ENCODE measurements at places on chromosomes 12 and 14.

DNA sequence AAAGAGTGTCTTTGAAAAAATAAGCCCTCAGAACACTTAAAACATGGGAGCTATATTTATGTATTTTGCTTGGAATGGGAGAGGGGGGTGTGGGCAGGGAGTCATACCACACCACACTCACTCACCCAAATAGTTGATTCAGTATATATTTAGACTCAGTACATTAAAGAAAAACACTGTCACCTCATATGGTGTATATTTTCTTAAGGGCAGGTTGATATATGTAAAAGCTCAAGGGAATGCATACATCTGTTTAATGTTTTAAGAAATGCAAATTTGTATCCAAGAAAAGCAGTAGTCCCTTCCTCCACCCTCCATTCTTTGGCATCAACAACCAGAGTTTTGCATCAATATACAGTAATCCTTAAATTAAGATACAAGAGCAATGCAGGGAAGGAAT lies 1.4 kb downstream of the NFYB start:
- no peak for DNase-seq

GRCh38 chr12:5267603-5268423 lies 164.1 kb upstream of the NTF3 start:
- no peak for DNase-seq

- no peak for DNase-seq
These were observed 13.3 kb upstream of the TCP11L2 start for GRCh38 chr12:106289196-106289681.

DNA sequence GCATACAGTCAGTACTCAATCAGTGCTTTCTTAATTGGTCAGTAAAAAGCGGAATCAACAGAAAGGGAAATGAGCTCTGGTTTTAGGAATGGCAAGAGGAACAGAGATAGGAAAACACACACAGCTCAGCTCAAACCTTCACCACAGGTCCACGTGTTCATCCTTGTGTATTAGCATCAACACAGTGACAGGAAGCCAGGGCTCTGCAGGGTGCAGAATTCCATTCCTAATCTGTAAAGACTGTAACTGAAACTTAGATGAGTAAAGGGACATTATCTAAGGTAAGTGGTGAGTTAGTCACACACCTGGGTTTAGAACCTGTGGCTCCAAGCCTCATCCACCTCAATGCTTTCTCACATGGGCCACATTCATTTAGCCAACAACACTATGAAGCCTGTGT lies 1242.2 kb upstream of the TMEM132C start:
- no peak for DNase-seq

DNA sequence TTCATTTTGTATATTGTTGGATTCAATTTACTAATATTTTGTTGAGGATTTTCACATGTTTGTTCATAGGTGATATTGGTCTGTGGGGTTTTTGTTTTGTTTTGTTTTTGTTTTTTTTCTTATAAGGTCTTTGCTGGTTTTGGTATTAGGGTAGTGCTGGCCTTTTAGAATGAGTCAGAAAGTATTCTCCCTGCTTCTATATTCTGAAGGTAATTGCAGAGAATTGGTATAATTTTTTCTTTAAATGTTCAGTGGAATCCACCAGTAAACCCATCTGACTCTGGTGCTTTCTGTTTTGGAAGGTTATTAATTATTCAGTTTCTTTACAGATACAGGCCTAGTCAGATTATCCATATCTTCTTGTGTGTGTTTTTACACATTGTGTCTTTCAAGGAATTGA lies 8.9 kb downstream of the TOGARAM1 start:
- no peak for DNase-seq

GRCh38 chr12:47577206-47577989 lies 128.4 kb downstream of the RPAP3 start:
- no peak for DNase-seq

DNA sequence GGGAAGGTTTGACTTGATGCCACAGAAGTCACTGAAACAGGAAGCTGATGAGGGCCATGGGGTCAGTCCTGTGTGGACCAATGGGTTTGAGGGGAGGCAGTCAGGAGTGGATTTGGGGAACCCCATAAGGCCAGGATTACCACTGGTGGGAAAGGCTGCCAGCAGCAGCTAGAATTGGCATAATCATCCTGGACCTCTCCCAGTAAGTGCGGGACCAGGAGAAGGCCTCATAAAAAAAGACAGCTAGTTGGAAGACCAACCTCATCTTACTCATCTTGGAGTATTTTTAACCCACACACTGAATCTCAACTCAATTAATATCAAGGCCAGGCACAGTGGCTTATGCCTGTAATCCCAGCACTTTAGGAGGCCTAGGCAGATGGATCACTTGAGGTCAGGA lies 22.7 kb downstream of the TBX3 start:
- DNase-seq: no peak

- no peak for DNase-seq
These were observed 47.2 kb upstream of the KITLG start for GRCh38 chr12:88627501-88627900.

DNA sequence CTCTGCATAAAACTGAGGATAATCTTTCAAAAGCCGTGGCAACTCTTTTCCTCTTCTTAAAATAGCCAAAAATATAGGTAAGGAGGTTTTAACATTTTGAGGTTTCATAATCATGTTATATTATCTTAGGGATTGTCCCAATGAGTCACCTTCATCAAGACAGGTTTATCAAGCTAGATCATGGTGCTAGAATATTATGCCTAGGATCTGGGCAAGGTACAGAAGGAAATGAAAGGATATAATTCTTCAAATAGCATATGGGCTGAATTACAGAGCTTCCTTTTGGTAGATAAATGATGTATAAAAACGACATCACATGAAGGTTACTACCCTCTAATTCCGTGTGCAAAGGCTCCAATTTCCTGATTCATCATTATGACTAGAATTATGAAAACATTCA lies 28.6 kb upstream of the TBC1D15 start:
- no peak for DNase-seq

DNA sequence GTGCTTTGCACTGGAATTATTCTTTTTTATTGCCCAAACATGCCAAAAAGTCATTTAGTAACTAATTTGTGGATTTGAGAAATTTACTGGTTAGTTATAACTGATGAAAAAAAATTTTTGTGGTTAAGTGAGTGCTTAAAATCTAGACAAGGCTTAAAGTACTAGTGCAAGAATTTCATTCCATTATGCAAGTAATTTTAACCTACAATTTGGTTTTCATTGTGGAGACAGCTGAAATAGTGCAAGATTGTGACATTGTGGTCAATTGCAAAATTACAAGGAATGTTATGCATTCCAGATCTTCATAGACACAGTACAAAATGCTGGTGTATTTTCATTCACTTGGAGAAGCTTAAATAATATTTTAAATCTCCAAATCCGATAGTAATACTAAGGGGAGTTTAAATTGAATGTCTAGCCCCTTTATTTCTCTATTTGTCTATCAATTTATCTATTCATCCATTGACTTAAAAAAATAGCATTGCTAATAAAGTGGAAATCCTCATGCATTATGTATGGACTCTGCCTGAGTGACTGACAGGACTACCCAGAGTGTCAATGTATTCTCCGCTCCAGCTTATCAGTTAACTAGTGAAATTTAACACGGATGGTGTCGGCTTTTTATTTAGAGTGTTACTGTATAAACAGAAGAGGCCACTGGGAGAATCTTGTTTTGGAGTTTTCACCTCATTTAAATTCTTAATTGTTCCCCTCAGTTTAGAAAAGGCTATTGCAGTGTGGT lies 125.9 kb downstream of the ALX1 start:
- DNase-seq: no peak

DNA sequence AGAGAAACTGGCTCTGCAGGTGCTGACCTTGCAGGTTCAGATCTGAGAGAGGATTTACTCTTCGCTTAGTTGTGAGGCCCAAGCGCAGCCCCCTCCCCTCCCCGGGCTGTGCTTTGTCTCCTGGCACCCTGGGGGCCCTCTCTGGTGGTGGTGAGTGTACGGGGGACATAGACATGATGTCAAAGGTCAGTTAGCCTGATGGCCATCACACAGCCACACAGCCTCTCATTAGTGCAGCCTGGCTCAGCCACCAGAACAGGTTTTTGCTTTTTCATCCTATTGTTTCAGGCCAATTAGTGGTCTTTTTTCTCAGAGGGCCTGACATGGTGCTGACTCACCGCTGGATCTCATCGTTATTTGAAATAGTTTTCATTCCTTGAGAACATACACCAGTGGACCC lies 437.9 kb downstream of the AACS start:
- no peak for DNase-seq

- DNase-seq: no peak
These were observed 458.8 kb downstream of the TMEM117 start for GRCh38 chr12:44294649-44295048.

DNA sequence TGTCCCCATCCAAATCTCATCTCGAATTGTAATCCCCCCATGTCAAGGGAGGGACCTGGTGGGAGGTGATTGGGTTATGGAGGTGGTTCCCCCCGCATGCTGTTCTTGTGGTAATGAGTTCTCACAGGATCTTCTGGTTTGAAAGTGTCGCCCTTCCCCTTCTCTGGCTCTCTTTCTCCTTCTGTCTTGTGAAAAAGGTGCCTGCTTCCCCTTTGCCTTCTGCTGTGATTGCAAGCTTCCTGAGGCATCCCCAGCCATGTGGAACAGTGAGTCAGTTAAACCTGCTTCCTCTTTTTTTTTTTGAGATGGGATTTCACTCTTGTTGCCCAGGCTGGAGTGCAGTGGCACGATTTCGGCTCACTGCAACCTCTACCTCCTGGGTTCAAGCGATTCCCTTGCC lies 104.0 kb downstream of the CCDC91 start:
- DNase-seq: no peak

GRCh38 chr14:23327947-23328744 lies 6.9 kb downstream of the PABPN1 start:
- peak; percentile 50 for DNase-seq

DNA sequence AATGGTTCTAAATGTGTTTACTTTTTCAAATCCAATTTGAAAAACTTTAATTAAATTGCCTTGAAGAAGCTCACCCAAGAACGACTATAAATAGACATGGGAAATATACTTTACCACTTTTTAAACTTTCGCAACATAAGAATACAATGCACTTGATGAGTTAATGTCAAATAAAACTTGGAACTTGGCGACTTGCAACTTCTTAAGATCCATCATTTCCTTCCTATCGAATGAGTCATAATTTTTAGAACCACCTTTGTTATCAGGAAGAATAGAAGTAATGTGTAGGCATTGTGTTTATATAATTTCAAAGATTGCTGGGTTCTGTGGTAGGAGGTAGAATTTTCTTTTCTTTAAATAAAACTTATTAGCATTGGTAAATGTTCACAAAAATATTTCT lies 1417.4 kb upstream of the FLRT2 start:
- no peak for DNase-seq

DNA sequence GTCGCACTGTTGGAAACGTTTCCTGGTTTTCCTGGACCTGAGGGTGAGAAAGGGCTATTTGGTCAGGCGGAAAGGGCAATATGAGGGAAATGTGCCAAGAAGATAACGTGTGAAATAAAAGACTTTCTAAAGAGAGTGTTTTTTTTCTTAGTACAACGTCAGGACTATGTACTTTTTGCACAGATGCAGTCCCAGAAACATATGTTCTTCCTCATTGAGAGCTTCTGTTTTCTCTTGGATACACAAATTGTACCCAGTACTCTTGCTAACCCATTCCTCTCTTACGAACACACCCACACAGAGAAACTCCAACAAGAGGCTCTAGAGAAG lies 669 bp upstream of the PKP2 start:
- DNase-seq: no peak

DNA sequence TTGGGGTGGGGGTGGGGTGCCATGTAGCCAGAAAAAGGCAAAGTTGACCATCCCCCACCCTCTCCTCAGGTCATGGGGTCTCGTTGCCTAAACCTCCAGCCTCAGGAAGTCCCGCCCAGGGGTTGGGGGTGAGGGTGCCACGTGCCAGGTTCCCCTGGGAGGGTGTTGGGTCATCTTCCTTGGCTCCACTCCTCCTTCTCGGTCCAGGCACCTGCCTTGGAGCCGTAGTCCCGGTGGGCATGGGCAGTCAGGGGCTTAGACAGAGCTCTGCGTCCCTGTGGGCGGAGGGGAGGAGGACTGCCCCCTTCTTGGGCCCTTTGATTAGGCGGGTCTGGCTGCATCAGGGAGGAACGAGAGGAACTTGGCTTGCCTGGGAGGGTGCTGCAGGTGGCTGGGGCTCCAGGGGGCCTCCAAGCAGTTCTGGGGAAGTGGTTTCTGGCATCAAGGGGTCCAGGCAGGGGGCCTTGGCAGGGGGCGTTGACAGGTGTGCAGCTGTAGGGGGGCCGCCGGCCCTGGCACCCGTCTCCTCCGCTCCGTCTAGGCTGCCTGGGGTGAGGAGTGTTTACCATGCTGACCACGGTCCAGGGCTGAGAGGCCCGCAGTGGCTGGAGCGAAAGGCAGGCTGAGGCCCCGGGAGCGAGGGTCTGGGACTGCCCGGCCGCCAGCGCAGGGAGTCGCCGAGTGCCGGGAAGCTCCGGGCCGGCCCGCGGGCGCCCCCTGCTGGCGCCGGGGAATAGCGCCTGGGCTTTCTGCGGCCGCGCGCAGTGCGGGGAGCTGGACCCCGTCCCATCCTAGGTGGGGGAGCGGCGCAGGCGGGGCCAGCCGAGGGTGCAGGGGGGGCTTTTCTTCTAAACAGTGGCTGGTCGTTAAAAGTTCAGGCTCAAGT lies 7.9 kb downstream of the SETD1B start:
- peak; percentile 74 for DNase-seq

DNA sequence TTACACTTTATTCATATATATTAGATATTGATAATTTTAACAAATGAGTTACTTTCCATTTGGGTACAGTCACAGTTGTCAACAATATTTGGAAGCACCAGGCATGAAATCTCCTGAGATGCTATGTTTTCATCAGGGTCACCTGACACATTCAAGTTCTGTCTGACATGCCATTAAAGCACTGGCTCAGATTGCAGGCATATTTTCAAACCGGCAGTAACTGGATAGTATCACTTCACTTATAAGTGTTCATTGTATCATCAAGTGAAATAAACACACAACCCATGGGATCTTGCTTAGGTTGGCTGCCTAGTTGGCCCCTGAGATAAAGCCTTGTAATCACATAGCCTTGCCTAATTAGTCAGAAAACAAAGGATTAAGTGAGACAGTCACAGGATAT lies 4.8 kb downstream of the IFNG start:
- no peak for DNase-seq

DNA sequence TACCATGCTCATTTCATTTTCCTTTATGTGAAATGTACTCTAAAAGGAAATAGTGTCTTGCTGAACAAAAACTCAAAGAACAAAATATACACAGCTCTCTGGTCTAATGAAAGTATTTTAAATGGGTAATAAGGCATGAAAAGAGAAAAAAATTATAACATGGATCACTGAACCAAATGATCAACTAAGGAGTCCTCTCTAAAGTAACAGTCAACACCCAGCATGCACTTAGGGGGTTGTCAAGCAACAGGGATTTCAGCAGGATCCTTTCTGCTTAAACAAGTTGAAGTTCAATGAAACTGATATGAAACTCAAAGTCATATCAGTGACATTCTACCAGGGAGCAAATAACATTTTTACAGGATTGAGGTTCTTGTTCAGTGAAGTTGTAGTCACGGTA lies 398.8 kb downstream of the SEC23A start:
- DNase-seq: no peak

GRCh38 chr12:123741937-123742572 lies 20.0 kb upstream of the DNAH10 start:
- DNase-seq: peak; percentile 28

Data from effector memory CD8-positive, alpha-beta T cell (primary cell).